ENCODE measurements at places on chromosomes 12 and 14. TPM values are rescaled to one million over a fixed set of nuclear protein-coding genes. Genes with fewer than 3 reads are reported as not detected.

GLS2 gene
- total RNA-seq: 7.3 TPM

CLEC4C gene
- total RNA-seq: not detected

MYO1H gene
- not detected for total RNA-seq

CARMIL3 gene
- total RNA-seq: not detected

SIVA1 gene
- total RNA-seq: 519 TPM

GNG2 gene
- total RNA-seq: 6.8 TPM
